ENCODE measurements at places on chromosomes 5 and 9.

- no peak for DNase-seq
These were observed 14.0 kb downstream of the ARL15 start for GRCh38 chr5:54296386-54296785.

GRCh38 chr5:142852416-142853198, 82.4 kb downstream of the ARHGAP26 start:
- DNase-seq: no peak

DNA sequence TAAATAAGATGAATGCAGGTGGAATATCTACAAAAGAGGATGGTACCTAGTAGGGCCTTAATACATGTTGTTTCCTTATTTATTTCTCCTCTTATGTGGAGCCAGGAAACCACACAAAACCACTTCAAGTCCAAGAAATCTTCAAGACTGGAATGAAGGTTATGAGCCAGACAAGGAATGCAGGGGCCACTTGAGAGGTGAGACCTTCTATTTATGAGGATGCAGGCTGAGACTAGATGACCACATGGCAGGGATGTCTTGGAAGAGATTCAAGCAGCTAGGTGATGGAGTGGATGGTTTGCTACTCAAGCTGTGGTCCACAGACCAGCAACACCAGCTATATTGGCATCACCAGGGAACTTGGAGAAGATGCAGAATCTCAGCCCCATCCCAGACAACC, 92.2 kb downstream of the TNC start:
- no peak for DNase-seq

DNA sequence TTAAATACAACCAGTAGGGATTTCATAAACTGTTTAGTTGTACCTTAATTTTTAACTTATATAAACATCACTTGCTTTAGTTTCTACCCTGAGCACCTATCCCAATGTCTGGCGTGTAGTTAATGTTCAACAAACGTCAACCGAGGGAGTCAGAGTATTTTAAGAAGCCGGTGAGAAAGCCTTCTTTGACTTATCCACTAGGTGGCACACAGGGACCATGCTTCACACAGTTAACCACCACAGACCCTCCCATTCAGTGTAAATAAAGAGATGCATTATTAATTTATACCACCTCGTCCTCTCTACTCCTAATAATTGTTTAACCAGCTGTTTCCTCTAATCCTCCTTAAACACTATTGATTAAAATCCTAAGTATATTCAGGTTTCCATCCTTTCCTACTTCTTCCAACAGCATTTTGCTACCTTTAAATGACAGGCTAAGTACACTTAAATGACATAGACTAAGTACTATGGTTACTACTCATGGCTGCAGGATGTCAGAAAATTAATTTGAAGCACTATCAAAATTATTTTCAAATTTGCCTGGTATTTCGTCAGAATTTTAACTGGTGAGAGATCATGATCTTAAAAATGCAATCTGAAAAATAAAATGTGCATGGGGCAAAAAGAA, 2.3 kb downstream of the HAPLN1 start:
- DNase-seq: peak; percentile 16

- no peak for DNase-seq
These were observed 166.8 kb downstream of the NNT start for GRCh38 chr5:43769571-43770355.
